ENCODE measurements at places on chromosomes 2 and 18.

DNA sequence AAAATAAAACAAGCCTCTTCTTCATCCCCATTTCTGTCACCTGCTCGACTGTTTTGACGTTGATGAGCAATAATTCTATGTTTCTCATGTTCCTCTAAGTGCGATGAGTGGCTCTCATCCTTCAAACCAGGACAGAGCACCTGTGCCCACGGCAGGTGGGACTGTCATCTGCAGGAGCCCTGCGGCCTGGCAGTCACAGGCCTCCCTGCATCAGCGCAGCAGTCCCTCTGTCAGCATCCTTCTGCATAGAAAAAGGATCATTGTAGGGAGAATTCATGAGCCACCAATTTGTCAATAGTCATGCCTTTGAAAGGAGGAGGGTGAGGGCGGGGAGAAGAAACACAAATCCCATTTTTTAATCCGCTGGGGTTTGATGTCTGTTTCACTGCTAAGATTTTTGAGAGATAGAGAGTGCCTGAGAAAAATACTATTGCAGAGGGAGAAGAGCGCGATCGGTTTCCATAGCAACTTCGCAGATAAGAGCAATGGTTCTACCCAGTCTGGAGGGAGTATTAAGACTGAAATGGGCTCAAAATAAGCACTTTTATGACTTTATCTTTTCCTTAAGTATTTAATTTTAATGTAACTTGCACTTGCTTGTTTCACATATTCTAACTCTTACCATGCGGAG lies 234.3 kb upstream of the NCKAP5 start:
- DNase-seq, result no peak

- no peak for DNase-seq
These were observed 49.2 kb downstream of the ICA1L start for GRCh38 chr2:202822411-202822810.

DNA sequence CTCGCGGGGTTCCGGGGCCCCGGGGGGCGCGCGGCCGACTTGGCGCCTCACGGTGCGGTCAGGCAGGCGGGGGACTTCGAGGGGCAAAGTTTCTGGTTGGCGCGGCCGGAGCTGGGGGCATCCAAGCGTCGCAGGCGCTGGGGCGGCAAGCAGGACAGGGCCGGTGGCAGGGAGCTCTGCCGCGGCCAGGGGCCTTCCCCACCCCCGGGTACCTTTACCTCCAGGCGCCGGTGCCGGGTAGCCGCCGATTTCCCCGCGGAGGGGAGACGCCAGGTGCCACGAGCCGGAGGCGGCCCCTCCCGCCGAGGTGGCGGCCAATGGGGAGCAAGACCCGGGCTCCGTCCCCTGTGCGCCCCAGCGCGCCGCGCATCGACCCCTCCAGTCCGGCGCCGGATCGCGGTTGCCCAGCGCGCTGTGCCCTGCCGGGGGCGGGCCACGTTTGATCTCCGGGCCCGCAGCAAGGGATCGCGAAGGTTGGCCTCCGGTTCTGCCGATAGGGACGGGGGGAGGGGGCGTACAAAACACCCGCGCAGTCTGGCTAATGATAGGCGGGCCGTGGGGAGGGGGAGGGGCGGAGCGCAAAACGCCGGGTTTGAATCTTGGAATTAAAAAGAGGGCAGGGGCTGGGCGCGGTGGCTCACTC lies at the start of gene ST8SIA5:
Gene ST8SIA5, minus strand, starts transcription at position 495 of the 643 bp plus-strand sequence. CDS start 545 bp downstream, outside the sequence.
- peak; percentile 49 for DNase-seq

GRCh38 chr2:119721462-119721861 lies 38.3 kb upstream of the PTPN4 start:
- no peak for DNase-seq

Data from GM12891 (cell line).